ENCODE measurements at places on chromosomes 2 and 18.

DNA sequence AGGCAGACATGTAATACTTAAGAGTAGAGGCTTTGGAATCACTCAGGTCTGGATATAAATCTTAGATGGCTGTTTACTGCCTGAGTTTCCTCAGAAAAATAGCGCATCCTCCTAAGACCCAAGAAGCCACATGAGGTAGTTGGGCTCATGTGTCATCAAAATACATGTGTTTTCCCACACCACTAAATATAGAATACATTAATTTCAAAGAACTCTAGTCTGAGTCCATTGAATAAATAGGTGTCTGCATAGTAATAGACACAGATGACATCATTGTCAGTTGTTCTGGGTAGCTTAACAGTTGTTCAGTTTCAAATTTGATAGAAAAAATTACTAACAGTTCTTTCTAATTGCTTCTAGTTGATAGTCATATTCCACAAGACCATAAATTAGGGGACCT, 9.6 kb downstream of the PPP1R1C start:
- DNase-seq = no peak

GRCh38 chr2:200302940-200303727, 3.4 kb upstream of the SPATS2L start:
- no peak for DNase-seq

- DNase-seq = no peak
These were observed 129.4 kb downstream of the TCF4 start for GRCh38 chr18:55458456-55459203.

GRCh38 chr2:195538937-195539336, 118.1 kb upstream of the SLC39A10 start:
- no peak for DNase-seq

- DNase-seq = no peak
These were observed 271.8 kb downstream of the MBD2 start for GRCh38 chr18:53952700-53953099.
